Putamen (tissue), 1 donor: ENCODE measurements at places on chromosomes 4 and X.
A peak's percentile ranks its signal among the peaks of the same experiment; 100 is the strongest.

- no peak for DNase-seq
These were observed 208.5 kb upstream of the FAT1 start for GRCh38 chr4:186932196-186932595.

DNA sequence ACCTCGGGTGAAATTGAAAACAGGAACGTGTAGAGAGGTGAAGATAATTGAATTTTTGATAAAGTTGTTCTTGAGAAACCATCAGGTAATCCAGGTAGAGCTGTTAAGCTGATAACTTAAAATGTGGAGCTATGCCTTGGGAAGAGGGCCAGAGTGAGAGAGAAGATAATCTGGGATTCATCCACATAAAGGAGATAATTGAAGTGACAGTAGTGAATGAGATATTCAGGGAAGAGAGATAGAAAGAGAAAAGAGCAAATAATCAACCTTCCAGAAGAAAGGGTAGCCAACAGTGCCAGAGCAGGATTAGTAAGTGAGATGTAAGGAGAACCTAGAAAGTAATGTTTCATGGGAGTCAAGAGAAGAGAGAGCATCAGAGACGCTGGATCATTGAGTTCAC is 297.6 kb downstream of the PACRGL start:
- no peak for DNase-seq

DNA sequence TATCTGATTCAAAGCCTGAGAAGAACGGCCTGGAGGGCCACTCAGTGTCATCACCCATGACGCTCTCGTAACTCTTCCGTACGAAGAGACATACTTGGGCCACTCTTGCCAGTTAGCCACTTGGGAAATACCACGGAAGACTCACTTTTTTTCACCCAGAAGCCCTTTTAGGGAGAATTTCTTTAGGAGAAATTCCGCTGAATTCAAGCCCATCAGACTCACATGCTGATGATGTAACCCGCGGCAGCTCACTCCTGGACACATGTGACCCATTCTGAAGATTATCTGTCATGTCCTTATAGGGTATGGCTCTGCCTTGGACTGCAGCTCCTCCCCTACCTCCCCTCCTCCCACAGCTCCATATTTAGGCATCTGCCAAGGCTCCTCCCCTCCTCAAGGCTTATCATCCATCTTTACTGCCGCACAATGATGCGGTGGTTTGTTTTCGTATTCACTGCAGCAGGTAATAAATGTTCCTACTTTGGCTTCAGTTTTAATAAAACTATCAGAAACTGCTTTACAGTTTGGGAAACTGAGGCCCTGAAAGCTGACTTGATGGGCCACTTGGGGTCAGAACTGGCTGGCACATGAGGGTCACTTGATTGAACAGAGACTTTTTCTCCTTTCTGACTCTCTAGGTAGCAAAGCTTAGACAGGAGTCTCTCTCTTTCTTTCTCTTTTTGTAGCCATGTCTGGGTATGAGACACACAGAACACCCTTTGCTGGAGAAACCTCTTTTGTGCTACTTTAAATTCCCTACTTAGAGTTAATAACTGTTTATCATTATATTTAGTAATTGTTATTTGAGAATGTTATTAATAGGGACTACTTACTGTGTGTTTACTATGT is 42.1 kb downstream of the RHOH start:
- no peak for DNase-seq

DNA sequence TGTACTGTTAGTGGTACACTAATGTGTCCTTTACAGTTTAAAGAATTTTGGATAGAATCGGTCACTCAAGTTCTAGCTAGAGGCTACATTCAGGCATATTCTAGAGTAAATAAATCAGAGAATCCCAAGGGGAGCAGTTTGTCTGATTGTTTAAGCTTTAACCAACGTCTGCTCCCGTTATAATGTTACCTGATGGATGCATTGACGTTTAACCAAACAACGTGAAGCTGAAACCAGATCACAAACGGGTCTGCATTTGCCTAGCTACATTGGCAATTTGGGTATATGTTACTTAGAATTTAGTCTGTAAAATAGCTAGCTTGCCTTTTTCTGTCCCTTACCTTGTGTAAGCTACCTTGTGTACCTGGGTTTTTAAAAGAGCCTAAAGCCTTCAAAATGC is 1.6 kb downstream of the PI4K2B start:
- no peak for DNase-seq

- no peak for DNase-seq
These were observed 13.6 kb downstream of the LDB2 start for GRCh38 chr4:16884673-16885460.

DNA sequence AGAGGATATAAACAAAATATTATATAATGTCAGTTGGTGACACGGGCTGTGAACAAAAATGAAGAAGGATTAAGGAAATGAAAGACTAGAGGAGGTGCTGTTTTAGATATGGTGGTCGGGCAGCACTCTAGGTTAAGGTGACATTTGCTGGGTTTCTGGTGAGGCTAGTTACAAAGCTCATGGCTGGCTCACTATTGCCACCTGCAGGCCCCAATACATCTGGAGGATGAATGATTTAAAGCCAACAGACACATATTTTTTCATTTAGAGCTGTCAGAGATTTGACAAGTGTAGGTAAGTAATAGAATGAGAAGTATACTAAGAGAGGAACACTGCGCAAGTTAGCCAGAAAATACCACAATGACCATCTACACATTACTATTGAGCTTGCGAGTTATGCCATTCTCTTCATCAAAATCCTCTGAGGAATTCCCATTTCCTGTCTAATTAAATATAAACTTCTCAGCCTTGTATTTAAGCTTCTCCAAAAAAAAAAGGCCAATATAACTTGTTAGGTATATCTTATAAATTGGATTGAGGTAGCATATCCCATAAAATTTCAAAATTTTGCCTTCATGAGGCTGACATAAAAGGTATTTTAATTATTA is 6.4 kb upstream of the FGG start:
- DNase-seq = peak; percentile 22

DNA sequence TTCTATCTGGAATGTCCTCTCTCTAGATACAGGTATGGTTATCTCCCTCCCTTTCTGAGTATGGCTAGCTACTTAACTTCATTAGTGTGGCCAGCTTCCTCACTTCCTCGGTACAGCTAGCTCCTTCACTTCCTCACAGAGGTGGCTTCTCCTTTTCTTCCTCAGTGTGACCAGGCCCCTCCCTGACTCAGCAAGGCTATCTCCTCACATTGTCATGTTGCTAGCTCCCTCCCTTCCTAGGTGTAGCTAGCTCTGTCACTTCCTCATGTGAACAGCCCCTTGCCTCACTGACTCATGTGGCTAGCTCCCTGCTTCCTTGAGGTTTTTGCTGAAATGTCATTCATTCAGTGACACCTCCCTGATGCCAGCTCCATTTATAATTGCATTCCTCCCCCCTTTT is 67.3 kb upstream of the DDIT4L start:
- no peak for DNase-seq

- DNase-seq = no peak
These were observed 37.5 kb downstream of the FGFBP1 start for GRCh38 chr4:15901007-15901406.

DNA sequence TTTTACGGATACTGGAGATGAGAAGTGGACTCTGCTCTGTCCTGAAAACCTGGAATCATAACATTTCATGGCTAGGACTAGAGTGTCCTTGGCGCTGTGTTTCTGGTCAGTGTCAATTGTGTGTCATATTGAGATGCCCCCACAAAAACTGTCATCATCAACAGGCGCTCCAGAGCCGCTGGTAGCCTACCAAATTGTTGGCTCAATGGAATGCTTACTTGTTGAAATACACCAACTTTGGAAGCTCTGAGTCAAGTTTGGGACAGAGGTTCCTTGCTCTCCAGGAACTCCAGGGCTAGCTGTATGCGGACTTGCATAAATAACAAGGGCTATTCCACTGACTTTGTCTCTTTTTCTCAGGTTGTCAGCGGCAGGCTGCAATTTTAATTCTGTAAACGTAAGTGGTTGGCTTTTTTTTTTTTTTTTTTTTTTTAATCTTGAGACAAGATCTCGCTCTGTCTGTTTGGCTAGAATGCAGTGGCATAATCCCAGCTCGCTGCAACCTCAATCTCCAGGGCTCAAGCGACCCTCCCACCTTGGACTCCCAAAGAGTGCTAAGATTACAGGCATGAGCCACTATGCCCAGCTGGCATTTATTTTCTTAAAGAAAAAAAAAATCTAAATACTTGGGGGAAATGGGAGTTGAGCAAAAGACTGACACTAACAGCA is 871 bp upstream of the HPGD start:
- DNase-seq = no peak

DNA sequence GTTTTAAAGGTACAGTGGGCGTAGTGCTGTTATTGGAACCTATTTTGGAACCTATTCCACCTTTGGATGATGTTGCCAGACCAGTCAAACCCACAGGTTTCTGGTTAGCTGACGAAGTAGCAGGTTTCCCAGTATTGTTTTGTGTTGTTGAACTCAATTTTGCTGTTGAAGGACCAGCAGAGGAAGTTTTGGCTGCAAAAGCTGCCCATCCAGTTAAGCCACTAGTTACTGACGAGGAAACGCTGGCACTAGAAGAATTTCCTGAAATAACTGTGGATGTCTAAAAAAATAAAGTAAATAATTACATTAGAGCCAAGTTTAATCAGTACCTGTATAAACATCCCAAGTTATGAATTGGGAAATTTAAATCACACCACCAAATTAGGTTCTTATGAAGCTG is 25.5 kb downstream of the INTS12 start:
- DNase-seq = no peak

GRCh38 chrX:34112459-34112858 is 19.7 kb downstream of the FAM47A start:
- no peak for DNase-seq

DNA sequence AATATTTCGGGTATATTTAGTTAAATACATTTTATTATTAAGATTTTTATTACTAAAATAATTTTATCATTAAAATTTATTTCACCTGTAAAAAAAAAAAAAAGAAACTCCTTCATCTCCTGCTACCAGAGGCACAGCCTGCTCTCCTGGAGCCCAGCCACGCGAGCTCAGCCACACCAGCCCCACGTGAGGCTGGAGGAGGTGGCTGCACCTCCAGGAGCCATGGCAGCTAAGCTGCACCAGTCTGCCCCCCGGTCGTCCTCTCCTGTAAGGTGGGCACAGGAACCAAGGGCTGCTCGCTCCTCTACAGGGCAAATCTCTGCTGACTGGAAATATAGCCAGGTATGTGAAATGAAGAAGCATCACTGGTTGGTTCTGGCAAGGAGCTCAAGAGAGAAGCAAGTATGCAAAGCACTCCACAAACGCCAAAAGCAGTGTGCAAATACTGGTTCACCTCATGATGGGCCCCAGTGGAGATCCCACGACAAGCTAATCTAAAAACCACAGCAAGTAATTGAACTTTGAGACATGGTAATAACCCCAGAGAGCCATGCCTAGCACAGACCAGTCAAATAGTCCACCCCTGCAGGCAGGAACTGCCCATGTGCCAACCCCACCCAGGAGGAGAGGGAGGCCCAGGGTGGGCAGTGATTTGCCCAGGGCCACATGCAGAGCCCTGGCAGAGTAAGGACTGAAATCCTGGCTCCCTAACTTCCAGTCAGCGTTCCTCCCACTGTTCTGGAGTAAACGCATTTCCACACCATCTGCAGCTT is 90.1 kb downstream of the WFS1 start:
- no peak for DNase-seq

- DNase-seq = no peak
These were observed 17.4 kb downstream of the RBM47 start for GRCh38 chr4:40612283-40612682.

GRCh38 chrX:138001226-138001625 is 435.3 kb downstream of the ZIC3 start:
- DNase-seq = no peak

- DNase-seq = no peak
These were observed 44.7 kb upstream of the DCK start for GRCh38 chr4:70948665-70949260.

DNA sequence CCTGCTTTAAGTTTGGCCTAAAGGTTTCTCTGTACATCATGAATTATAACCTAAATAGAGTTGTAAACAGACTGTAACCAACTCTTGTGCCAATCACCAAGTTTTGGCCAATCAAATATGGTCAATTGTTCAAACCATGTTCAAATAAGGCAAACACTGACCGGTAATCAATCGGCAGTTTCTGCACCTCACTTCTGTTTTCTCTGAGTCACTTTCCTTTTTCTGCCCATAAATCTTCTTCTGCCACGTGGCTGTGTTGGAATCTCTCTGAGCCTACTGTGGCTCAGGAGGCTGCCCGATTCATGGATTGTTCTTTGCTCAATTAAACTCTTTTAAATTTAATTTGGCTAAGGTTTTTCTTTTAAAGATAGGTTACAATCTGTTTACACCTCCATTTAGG is 16.5 kb upstream of the ENPP6 start:
- DNase-seq = no peak

- DNase-seq = no peak
These were observed 370.7 kb downstream of the FBXW7 start for GRCh38 chr4:152165146-152165545.

DNA sequence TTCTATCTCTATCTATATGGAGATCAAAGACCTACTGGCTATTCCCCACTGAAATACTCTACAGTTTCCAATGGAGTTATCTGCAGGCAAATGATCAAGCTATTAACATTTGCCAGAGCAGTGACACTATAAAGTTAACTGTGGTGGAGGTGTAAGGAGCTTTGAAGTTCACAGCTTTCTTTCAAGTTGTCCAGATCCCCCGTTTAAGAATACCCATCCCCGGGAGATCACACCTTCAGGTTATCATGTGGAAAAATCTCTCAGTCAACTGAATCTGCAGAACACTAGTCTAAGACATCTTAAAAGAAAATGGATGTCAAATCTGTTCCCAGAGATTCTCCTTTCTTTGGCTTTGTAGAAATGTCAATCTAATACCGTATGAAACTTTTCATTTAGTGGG is 80.1 kb downstream of the GPC3 start:
- DNase-seq = no peak

DNA sequence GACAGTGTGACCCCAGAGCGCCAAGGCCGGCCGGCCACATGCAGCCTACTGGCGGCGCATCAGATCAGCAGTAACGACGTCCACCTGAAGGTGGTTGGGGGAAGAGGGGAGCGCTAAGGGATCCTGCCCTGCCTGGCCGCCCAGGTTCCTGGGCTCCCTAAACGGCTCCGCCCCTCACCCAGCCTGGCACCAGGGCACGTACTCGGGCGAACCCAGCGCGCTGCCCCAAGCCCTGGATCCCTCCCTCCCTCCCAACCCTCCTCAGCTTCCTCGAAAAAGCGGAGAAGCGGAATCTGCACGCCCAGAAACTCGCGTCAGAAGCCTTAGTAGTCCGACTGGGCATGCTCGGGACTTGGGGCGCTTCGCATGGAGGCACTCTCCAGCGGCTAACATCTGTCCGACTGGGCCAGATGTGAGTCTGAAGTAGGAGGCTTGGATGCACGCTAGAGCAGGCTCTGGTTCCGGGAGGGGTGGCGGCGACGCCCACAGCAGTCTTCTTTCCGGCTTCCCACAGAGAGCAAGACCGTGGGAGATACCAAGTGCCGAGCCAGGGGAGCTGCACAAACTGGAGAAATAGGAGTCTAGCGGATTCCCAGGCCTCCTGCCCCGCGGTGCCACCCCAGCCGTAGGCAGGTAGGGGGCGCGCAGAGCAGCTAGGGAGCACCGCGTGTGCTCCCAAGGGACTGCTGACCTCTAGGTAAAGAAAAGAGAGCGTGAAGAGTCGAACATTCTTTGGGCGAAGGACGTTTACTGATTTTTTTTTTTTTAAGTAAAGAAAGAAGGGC is 114.3 kb upstream of the TEX13C start:
- peak; percentile 51 for DNase-seq

GRCh38 chr4:185278716-185279115 is 69.3 kb downstream of the SNX25 start:
- DNase-seq = no peak
